ENCODE measurements at places on chromosomes 7 and 10.
A peak's percentile ranks its signal among the peaks of the same experiment; 100 is the strongest.

DNA sequence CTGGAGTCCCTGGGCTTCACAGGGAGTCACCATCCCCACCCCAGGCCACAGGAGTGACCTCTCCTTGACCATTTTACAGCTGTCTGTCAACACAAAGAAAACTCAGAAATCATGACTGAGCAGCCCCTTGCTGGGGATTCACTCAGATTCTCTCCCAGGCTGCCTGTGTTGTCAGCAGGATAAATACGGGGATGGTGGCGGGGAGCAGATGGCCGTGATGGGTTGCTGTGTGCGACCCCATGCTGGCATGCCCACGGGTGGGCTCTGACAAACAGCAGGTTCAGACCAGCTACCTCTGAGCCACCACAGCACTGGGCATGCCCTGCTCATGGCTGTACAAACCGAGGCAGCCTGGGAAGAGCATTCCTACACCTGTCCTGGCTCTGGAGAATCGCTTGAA is 136.1 kb downstream of the SLIT1 start:
- no peak for DNase-seq

GRCh38 chr7:8305104-8305503 is 43.1 kb upstream of the ICA1 start:
- DNase-seq, result no peak

GRCh38 chr7:8480527-8480926 is 47.1 kb downstream of the NXPH1 start:
- no peak for DNase-seq

- DNase-seq, result no peak
Observed at GRCh38 chr10:43195557-43195956, 57.3 kb downstream of the CSGALNACT2 start.

DNA sequence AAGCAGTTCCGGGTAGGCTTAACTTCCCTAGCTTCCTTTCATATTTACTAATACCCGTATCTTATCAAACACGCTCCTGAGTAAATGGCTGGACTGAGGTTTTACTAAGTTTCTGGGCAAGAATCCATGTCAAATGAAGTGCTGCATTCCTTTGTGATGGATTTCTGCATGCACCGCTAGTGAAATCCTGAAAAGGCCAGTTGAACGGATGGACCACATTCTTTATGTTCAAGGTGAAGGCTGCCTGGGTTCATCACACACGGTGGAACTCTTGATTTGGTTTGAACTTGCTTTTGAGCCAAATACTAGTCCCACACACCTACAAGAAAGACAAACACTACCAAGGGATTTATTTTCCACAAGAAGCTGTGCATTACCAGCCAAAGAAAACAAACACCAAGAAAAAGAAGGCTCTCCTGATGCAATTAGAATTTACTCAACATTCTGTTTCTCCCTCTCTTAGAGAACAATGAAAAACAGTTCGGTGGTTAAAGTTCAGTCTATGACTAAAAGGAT is 255.0 kb upstream of the SEMA3C start:
- no peak for DNase-seq

DNA sequence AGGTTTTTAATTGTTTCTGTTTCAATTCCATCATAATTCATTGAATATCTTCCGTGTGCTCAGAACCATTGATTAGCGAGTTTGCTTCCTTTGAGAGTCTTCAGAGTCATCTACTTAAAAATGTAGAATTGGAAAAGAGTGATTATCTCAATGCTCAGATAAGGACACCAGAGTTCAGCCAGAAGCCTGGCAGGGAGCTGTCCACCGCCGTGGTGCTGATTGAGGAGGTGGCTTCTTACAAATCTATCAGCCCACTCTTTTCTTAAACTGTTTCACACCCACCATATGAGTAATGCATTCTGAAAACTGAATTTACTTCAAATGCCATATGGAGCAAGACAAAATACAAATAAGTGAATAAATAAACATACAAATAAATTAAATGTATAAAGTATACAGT is 79.3 kb downstream of the INSYN2A start:
- DNase-seq, result no peak

- no peak for DNase-seq
Observed at GRCh38 chr10:5106553-5106952, 12.3 kb downstream of the AKR1C3 start.

DNA sequence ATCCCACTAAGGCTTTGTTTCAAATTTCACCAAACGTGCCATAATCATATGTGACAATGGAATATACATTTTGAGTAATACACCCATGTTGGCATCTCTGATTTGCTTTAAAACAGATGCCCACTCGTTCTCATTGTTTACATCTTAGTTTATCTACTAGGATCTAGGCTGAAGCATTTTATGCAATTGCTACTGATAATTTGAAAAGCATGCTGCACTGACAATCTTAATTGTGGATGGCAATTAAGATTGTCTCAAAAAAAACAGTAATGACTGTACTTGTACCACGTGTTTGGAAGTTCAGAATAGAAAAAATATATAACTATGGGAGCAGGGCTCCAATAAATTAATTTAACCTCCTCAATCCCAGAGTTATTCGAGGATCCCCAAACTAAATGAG is 136.8 kb downstream of the CRPPA start:
- DNase-seq, result no peak

GRCh38 chr10:28986856-28987255 is 302.0 kb upstream of the LYZL1 start:
- DNase-seq, result no peak

DNA sequence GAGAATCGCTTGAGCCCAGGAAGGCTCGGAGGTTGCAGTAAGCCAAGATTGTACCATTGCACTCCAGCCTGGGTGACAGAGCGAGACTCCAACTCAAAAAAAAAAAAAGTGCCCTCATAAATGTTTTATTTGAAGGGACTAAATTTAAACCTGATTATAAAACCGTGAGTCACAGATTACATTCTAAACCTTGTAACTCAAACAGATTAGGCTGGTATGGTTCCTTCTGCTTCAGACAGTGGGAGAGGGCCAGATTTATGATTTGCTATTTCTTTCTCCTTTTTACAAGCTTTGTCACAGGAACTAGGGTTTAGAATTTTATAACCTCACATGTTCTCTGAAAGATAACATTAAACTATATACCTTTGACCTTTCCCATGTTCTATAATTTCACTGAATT is 801.2 kb upstream of the ZWINT start:
- DNase-seq, result no peak

DNA sequence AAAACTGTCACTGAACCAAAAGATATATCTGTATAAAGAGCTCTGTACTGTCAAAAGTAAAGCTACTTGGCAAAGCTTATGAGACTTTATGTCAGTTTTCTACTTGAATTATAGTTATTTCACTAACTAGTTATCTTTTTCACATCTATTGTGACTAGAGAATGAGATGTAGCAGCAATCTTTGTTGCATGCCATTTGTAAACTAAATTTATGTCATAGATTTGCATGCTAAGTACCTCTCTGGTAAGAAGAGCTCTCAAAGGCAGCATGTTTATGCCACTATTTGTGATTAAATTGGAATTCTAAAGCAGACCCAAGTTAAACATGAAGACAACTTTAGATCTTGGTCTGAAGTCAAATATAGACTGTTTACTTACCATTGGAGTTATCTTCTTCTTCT is 300.6 kb downstream of the CNTNAP2 start:
- no peak for DNase-seq

DNA sequence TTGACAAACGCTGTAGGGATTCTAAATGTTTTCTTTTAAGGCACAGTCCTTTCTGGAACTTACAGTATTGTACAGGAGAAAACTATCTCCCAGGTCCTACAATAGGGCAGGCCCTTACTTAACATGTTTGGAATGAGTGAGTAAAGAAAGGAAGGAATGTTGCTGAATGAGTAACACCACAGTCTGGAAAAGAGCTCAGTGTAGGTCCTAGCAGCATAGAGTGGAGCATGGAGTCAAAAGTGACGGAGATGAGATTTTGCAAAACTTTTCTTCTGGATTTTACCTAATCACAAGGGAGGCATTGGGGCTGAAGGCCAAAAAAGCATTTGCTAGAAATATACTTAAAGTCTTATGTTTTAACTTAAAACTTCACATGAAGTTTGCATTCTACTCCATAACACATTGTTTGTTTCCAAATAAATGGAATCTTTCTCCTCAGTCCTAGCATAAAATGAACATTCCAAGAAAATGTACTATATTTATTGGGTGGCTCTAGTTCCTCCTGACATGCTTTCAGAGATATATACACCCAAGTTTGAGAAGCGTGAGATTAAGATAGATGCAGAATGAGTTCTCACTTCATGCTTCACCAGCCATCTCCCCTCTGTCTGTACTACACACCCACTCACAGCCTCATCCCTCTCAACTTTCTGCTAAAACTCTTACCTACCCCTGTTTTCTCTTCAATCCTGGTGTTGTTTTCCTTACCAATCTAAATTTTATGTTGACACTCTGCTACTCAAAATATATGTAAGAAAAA is 20.2 kb upstream of the ADD3 start:
- no peak for DNase-seq

- no peak for DNase-seq
Observed at GRCh38 chr7:90022213-90022612, 132.1 kb upstream of the STEAP1 start.

DNA sequence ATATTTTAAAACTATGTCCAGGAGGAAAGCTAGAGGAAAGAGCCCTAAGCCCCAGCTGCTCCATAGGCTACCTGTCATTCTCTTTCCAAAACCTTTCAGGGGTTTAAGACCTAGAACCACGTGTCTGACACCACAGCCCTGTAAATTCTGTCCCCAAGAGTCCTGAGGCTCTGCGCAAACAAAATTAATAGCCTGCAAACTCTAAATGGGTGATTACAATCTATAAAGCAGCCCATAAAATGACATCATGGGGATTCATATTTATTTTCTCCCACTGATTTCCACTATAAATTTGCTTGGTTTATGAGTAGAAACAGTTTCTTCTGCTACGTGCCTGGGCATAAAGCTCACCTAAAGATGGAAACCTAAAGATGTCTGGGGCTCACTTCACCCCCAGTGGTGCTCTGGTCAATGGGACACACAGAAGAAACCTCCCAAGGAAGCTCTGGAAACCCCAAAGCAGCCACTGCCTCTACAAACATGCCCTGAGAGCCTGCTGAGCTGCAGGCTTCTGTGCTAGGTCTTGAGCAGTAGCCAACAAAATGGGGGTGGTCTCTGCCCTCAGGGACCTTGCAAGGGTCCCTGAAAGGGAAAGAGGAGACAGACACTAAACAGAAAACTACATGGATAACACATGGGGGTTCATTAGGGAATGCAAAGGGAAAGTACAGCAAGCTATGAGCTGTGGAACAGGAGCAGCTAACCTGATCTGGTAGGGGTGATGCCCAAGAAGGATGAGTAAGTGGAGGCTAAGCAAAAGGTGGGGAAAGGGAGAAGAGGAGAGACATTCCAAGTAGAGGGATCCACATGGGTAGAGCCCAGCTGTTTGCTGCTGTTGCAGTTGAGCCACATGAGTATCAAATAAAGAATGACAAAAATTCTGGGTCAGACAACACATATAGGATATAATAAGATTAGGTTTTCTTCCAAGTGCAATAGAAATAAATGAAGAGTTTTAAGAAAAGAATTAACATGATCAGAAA is 331.7 kb downstream of the KCNMA1 start:
- no peak for DNase-seq

DNA sequence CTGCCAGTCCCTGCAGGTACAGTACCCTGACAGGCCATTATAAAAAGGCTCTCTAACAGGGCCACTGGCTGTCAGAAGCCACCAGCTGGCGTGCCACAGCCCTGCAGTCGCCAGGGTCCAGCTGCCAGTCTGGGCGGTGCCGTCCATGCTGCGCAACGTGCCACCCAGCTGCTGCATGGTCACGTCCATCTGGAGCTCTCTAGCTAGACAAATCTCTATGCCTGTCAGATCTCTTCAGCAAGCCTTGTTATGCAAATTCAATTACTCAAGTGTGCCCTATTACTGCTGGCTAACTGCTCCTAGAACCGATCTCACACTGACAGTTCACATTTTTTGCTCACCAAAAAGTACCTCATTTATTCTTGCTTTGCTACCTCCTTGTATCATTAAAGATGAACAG is 75.9 kb downstream of the HIBADH start:
- peak; percentile 58 for DNase-seq

DNA sequence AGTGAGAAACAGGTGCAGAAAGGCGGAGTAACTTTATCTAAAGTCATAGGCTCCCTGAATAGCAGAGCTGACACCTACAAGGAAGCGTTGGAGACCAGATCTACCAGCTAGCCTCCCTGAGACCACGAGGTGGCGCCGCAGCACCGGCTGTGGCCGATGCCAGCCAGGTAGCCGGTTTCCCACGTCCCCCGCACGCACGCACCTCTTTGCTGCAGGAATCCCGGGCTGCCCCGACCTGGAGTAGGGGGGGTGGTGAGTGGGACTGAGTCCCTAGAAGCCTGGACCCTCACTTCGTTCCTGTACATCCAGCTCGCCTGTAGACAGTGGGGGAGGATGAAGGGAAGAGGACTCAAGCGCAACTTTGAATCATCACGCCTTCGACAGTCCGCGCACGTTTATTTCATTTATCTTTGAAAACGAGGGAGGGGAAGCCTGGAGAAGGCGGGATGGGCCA is 3.7 kb downstream of the ELOVL3 start:
- DNase-seq, result peak; percentile 44

- DNase-seq, result no peak
Observed at GRCh38 chr10:6591668-6592067, 11.6 kb upstream of the PRKCQ start.

DNA sequence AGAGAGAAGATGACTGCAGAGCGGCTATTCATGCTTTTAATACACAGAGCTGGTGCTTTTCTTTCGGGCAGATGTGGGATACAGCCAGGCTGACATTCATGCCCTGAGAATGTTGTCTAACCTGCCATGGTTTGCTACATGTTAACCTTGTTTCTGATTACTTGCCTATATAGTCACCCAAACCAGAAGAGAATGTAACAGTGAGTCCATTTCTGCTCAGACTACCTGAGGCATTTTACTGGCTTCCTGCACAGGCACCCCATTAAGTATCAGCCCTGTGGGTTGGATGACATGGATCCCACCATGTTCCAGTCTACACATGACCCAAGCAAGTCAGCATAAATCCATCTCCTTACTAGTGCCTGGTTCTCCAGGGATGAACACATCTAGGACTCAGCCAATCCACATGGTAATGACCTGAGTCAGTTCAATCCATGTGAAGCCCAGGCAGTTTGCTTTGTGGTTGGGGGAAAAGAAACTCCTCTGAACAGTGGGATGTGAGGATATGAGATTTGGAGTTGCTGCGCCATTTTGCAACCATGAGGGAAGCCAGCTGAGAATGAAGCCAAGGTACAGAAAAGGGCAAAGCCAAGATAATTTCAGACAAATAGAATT is 55.7 kb upstream of the MKX start:
- no peak for DNase-seq

GRCh38 chr7:136618818-136619217 is 249.6 kb upstream of the CHRM2 start:
- DNase-seq, result no peak

Data from NCI-H748 treated with DMSO at 0.1 percent for 48 hours (cell line).